ENCODE measurements at places on chromosomes 7 and 10.

DNA sequence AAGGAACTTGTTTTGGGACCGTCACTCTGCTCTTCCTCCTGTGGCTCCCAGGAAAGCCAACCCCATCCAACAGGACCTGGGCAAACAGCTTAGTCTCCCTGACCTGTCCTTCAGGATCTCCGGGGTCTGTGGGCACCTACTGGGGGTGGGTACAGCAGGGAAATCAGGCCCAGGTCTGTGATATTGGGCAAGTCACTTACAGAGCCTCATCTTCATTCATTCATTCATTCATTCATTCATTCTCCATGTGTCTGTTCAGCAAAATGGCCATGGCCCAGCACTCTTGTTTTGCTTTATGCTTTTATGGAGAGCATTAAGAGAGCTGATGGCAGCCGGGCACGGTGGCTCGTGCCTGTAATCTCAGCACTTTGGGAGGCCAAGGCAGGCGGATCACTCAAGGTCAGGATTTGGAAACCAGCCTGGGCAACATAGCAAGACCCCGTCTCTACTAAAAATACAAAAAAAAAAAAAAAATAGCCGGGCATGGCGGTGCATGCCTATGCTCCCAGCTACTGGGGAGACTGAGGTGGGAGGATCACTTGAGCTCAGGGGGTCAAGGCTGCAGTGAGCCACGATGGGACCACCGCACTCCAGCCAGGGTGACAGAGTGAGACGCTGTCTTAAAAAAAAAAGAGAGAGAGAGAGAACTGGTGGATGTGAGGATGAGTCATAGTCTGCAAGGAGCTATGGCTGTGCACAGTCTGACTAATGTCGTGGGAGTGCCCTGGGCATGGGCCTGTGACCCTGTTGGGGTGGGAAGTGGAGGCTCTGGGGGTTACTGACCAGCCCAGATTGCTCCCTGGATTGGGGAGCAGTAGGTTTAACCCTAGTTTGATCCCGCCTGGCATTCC lies 54.3 kb downstream of the CLIP2 start:
- no peak for DNase-seq

DNA sequence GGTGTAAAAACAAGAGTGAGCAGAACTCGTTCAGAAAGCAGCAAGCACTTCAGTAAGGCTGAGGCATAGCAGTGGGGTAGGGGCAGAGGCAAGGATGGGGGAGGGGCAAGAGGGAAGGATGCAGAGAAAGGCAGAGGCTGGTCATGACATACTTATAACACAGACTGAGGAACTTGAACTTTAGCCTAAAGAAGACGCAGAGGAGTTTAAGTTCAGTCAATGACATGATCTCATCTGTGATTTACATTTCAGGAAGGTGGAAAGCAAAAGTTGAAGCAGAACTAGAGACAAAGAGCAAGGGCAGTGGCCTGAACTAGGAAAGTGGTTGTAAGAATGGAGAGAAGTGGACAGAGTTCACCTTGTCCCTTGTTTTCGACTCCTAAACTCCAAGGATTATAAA lies 15.8 kb downstream of the MACC1 start:
- DNase-seq, result no peak

DNA sequence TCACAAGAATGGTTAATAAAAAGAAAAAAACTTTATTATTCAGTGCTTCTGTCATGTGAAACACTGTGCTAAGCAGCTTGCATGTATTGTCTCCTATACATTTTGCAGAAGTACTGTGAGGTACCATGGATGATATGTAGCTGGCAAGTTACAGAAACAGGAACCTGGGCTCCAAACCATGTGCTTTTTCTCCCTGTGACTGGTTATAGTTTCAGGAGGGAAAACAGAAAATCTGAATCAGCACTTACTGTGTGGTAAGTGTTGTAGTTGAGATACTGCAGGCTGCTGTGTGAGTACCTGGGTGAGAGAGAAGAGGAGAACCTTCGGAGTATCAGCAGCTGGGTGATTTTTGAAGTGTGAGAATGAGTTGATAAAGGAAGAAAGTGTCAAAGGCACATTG lies 285.0 kb downstream of the SUGCT start:
- no peak for DNase-seq

DNA sequence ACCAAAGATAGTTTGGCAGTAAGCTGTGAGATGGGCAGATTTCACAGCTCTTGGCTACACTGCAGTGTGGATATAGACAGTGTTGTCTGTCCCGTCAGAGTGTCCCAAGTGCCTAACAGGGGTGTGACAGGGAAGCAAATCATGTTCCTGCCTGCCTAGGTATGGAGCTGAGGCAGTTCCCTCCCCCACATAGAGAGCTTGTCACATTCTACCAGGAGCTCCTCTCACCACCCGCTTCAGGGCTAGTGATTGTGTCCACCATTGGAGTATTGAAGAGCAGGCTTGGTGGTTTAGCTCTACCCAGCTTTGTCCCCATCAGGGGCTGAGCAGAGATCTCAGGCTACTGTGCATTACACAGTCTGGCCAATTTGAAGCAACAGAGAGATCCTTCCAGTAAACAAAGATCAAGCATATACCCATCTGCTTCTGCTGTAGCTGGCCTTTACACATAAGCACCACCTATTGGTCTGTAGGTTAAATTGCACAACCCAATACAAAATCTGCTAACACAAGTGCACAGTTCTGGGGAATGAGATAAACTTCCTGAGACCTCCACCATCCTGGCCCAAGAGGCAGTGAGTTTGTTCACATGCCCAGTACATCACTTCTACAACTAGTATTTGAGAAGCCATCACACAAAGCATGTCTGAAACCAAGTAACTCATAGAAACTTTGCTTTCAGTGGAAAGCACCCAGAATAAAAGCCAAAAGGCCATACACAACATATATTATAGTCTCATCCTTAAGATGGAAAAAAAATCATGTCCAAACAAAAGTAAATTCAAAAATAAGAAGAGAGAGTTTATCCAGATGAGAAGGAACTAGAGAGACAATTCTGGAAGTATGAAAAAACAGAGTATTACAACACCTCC lies 67.3 kb downstream of the GLCCI1 start:
- no peak for DNase-seq

- DNase-seq, result no peak
These were observed 218.9 kb upstream of the SORCS1 start for GRCh38 chr10:107383357-107383756.

DNA sequence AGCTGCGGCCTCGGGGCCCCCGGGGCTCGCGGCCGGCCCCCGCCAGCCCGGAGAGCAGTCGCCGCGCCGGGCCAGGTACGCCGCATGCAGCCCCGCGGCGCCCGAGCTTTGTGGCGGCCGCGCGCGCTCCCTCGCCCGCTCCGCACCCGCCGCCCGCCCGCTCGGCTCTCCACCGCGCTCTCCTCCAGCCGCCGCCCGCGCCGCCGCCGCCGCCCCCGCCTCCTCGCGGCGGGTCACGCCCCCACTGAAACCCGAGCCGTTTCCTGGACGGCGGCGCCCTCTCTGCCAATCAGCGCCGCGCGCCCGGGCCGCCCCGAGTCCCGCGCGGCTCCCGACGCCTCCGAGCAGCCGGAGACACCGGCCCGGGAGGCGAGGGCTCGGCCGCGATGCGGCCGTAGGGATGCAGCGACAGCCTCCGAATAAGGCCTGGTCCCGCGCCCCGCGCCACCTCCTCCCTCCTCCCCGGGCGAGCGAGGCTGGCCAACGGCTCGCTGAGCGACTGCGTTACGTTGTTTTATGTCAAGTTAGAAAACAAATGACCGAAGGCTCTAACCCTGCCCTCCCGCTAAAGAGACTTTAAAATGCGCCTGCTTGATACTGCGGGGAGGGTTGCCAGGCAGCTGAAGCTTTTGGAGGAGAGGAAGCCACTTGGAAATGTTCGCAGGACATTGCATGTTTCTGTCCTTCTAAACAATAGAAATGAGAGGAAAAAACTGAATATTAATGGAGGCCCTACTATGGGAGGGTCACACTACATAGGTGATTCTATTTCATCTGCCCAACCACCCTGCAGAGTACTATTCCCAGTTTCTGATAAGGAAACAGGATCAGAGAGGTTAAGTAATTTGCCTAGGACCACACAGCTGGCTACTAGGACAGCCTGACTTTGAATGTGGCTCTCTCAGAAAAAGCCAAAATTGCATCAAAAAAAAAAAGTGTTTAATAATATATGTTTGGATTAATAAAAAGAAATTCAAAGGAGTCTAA lies at the start of gene FGFR2:
TSS of gene FGFR2 (minus strand) at position 182 of the 987 bp plus-strand sequence. CDS start 4,627 bp downstream, outside the sequence.
- no peak for DNase-seq

- DNase-seq, result no peak
These were observed 1.8 kb downstream of the HOXA2 start for GRCh38 chr7:27100694-27101170.

DNA sequence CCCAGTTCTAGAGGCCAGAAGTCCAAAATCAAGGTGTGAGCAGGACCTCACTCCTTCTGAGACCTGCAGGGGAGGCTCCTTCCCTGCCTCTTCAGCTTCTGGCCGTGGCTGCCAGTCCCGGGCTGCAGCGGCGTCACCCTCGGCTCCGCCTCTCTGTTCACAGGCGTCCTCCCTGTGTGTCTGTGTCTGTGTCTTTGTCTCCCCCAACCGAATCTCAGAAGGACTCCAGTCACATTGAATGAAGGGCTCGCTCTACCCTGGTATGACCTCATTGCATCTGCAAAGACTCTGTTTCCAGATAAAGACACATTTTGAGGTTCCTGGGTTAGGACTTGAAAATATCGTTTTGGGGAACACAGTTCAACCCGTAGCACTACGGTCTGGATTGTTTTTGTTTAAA lies 33.1 kb upstream of the GALNT11 start:
- no peak for DNase-seq

- DNase-seq, result no peak
These were observed 87.6 kb downstream of the CTBP2 start for GRCh38 chr10:125072794-125073193.

DNA sequence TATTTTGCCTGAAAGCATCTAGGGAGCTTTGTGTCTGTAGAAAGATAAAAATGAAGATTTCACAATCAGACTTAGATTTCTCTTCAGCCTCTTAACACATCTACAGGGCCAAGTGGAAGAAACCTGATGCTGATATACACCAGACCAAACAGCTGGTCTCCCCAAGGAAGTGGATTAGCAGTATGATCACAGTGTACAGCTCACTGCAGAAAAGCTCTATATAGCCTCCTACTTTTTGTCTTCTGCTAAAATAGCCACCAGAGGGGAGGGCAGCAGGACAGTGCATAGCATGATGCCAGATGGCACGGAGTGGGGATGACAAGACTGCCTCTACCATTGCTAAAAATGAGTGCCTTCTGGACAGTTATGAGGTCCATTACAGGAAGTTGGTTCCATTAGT lies 16.0 kb downstream of the FAM13C start:
- DNase-seq, result no peak

GRCh38 chr7:133860628-133861335 lies 266.4 kb upstream of the LRGUK start:
- DNase-seq, result no peak

DNA sequence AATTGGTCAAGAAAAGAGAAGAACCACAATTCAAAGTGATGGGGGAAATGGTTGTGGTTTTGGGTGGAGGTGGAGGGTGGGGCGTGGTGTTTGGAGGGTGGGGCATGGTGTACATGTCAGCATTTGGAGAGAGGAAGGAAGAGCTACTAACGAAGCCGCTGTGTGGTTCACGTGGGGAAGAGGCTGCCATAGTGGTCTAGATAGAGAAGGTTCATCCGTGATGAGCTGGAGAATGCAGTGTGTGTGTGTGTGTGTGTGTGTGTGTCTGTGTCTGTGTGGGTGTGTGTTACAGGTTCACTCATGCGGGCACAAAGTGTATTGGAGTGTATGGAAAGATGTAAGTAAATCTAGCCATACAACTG lies 6.1 kb upstream of the VCL start:
- DNase-seq, result no peak

GRCh38 chr7:22442882-22443369 lies 57.1 kb downstream of the STEAP1B start:
- DNase-seq, result no peak

DNA sequence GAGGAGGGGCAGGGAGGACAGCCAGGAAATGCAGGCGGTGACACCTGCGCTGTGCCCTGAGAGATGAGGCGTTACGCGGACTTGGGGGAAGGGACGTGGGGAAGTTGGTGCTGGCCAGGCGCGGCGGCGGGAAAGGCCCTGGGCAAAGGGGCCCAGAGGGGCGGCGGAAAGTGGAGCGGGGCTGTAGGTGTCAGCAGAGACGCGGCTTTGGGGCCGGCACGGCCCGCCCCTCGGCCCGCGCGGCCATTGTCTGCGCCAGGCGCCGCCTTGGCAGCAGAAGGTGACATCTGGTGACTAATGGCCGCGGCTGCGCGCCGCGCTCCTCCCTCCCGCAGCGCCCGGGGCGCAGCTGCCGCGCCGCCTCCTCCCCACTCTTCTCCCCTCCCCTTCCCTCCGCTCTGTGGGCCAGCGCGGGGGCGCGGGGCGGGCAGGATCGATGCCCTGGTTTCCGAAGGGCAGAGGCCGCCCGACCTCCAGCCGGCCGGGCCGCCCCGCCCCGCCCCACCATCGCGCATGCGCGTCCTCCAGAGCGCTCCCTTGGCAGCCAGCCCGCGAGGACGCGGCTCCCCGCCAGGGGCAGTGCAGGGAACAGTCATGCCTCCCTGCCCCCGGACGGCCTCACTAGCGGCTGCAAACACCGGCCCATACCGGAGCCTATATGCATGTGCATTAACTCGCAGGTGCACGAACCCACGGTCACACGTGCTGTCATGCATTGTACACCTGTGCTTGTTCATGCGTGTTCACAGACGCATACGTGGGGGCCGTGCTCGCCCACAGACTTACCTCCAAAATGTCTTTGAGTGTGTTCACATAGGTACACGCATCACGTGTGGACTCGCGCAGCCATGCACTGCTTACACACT lies 269.6 kb downstream of the RPS24 start:
- no peak for DNase-seq

DNA sequence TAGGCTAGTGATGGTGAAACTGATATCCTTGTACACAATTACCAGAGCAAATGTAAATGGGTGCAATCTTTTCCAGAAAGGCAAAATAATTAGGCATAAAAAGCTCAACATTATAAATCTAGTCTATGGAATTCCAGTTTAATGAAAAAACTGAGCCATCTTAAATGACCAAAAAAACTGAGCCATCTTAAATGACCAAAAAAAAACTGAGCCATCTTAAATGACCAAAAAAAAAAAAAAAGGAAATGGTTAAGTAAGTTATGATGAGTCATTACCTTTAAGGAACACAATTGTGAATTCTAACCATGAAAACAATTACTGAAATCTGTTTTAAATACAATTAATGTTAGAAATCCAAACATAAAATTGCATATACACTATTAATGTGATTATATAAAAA lies 25.3 kb downstream of the USP6NL start:
- no peak for DNase-seq

DNA sequence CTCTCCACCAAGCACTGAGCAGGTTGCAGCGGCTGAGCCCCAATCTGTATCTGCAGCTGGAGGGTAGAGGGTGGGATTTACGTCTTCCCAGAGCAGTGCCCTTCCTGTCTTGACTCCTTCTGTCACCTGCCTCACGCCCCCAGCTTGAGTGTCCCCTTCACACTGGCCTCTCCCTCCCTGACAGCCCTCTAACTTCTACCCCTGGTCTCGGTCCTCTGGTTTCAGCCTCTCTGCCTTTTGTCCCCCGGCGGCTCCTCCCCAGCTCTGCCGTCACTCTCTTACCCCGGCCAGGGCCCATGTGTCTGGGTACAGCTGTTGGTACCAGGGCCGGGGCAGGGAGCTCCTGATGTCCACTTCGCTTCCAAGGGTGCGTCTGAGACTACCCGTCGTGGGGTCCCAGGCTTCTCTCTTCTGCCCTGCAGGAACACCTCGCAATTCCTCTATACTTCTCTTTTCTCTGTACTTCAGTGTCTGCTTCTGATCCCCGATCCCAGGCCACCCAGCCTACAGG lies 654 bp downstream of the MUC3A start:
- no peak for DNase-seq

All from cerebellar nuclear complex (tissue), 1 donor.